ENCODE measurements at places on chromosomes 11 and 22. TPM values are rescaled to one million over a fixed set of nuclear protein-coding genes. Genes with fewer than 3 reads are reported as not detected.

DNA sequence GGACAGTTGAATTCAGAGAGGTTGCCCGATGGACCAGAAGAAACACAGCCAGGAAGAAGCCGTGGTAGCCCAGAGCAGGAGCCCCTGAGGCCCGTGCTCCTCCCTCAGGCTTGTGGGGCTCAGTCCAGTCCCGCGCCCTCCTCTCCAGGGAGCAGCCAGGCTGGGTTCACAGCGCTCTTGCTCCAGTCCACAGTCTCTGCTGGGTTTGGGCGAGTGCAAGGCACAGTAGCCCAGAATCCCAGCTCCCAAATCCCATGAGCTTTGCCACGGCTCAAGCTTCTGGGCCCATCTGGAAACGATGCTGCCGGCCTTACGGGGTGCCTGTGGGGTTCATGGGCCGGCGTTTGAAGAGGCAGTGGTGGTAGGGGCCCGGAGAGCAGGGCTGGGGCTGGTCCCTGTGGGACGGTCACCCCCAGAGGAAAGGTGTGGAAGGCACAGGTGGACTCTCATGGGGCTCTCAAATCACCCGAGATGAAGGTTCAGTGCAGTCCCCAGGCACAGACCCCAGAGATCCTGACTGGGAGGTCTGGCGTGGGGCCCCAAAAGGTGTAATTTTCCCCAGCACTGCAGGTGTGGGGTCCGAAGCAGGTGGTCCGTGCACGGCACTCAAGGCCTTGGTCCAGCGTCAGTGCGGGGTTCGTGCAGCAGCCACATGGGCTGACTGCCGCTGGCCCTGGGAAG, 30.6 kb upstream of the ATXN10 start:
- peaks cover 62% of the 10 kb centered on the region for H3K27me3 ChIP-seq

Gene RAG2
- polyA plus RNA-seq: 0.26 TPM

DNA sequence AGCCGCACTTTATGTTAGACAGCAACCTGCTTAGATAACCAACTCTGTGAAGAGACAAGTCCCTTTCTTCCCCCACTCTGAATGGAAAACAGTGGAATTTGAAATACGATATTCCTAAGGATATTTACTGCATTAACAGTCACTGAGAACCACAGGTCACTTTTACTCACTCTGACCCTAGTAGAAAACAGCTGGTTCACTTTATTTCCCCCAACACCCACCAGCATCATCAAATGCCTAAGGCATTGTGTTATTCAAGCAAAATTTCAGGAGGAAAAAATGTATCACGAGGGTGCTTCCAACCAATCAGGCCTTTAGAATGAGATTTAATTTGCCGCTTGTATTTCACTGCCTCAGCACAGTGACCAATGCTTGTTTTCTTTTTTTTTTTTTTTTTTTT, 1134.1 kb upstream of the CCDC90B start:
- H3K27me3 ChIP-seq: no peaks in the 10 kb centered on the region
- H3K4me3 ChIP-seq: no peak overlapping the region
- no peaks in the 10 kb centered on the region for H3K36me3 ChIP-seq
- no peak overlapping the region for H3K27ac ChIP-seq
- DNase-seq: peak; percentile 3
- H3K4me1 ChIP-seq: no peaks in the 10 kb centered on the region

GRCh38 chr11:77135069-77135468, 7.0 kb downstream of the MYO7A start:
- H3K4me1 ChIP-seq: peaks cover 45% of the 10 kb centered on the region
- H3K27ac ChIP-seq: no peak overlapping the region
- H3K4me3 ChIP-seq: no peak overlapping the region

- no peak for DNase-seq
- no peaks in the 10 kb centered on the region for H3K27me3 ChIP-seq
- H3K36me3 ChIP-seq: no peaks in the 10 kb centered on the region
- no peak overlapping the region for H3K4me3 ChIP-seq
- no peaks in the 10 kb centered on the region for H3K4me1 ChIP-seq
These were observed 505.2 kb downstream of the TBC1D22A start for GRCh38 chr22:47267513-47268282.

DNA sequence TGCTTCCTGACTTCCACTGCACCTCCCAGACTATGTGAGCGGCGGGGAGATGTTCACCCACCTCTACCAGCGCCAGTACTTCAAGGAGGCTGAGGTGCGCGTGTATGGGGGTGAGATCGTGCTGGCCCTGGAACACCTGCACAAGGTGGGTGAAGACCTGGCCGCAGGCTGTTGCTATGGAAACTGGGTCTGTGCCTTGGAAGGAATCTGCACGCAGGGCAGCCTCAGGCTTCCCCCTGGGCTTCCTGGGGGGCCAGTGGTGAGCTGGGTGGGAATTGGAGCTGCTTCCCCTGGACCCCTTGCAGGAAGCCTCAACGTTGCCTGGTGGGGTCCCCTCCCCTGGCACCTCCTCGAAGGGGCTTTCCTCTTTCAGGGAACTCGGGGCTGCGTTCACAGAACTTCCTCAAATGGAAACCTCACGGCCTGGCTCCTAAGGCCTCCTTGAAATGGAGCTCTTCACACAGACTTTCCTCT, 1.5 kb downstream of the RPS6KA4 start:
- H3K36me3 ChIP-seq: peaks cover 45% of the 10 kb centered on the region
- DNase-seq: no peak
- H3K4me1 ChIP-seq: peaks cover 24% of the 10 kb centered on the region
- H3K27me3 ChIP-seq: no peaks in the 10 kb centered on the region

DNA sequence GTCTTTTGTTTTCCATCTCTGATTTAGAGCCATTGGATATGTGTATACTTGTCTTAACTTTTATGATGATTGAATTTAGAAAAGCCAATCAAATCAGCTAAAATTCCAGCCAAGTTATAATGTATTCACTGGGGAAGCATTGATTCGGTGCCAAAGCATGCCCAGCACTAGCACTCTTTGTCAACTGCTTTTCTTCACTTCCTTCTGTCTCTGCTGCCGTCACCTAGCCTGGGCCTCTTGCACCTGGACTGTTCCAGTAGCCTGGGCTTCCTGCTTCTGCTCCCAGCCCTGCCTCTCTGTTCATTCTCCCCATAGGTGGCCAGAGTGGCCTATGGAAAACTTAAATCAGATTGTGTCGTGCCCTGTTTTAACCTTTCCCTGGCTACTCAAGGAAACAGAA, 80.7 kb downstream of the NAV2 start:
- H3K4me3 ChIP-seq: no peak overlapping the region
- H3K36me3 ChIP-seq: no peaks in the 10 kb centered on the region
- no peak for DNase-seq
- peaks cover 3% of the 10 kb centered on the region for H3K27me3 ChIP-seq
- no peaks in the 10 kb centered on the region for H3K4me1 ChIP-seq

DNA sequence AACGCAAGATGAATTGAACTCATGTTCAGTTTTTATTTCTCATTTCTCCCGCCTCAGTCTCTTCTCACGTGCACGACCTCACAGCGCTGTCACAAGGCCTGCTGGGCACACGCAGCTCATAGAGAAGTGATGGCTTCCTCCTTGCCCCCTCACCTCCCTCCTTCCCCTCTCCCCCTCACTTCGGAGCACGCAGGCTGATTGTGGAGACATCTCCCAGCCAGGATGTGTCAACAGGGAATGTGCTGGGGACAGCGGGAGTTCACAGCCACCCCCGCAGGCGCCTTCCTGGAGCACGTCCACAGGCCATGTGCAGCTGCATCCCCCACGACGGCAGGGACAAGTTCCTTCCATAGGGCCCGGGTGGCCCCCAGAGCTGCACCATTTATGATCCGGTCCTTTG, 29.1 kb upstream of the KRTAP5-6 start:
- no peaks in the 10 kb centered on the region for H3K36me3 ChIP-seq
- H3K27me3 ChIP-seq: peaks cover 11% of the 10 kb centered on the region
- no peak overlapping the region for H3K4me3 ChIP-seq
- peak; percentile 61 for DNase-seq

Gene JAML
- 2.2 TPM for polyA plus RNA-seq

Gene OR9Q2
- polyA plus RNA-seq: not detected

- no peaks in the 10 kb centered on the region for H3K27me3 ChIP-seq
- peaks cover 17% of the 10 kb centered on the region for H3K4me1 ChIP-seq
- no peaks in the 10 kb centered on the region for H3K36me3 ChIP-seq
- DNase-seq: no peak
These were observed 1.3 kb downstream of the MRPL23 start for GRCh38 chr11:1948389-1948788.

GRCh38 chr11:19025481-19026406, 34.8 kb downstream of the MRGPRX2 start:
- H3K27me3 ChIP-seq: no peaks in the 10 kb centered on the region
- H3K36me3 ChIP-seq: no peaks in the 10 kb centered on the region

GRCh38 chr22:32706149-32706548, 95.4 kb upstream of the TIMP3 start:
- H3K36me3 ChIP-seq: no peaks in the 10 kb centered on the region
- H3K27me3 ChIP-seq: no peaks in the 10 kb centered on the region
- H3K27ac ChIP-seq: no peak overlapping the region
- H3K4me3 ChIP-seq: no peak overlapping the region
- peaks cover 10% of the 10 kb centered on the region for H3K4me1 ChIP-seq
- DNase-seq: no peak

Gene ABCG4
- polyA plus RNA-seq: 0.33 TPM

DNA sequence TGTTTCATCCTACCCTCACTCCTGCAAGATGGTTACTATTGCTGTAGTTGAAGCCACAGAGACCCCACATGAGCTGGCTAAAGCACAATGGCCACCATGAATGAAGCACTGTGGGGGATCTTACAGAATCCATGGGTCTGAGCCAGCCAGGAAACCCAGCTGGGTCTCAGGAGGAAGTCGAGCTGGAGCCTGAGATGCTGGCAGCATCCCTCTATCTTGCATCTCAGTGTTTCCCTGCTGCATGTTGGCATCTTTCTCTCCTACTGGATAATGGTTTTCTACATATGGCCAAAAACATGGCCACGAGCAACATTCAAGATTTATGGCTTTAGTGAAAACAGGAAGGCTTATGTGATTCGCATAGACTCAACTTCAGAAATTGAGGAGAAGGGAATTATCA, 219.3 kb upstream of the SNX19 start:
- no peaks in the 10 kb centered on the region for H3K27me3 ChIP-seq
- DNase-seq: no peak
- H3K4me3 ChIP-seq: no peak overlapping the region
- H3K27ac ChIP-seq: no peak overlapping the region

Gene BLID
- not detected for polyA plus RNA-seq

DNA sequence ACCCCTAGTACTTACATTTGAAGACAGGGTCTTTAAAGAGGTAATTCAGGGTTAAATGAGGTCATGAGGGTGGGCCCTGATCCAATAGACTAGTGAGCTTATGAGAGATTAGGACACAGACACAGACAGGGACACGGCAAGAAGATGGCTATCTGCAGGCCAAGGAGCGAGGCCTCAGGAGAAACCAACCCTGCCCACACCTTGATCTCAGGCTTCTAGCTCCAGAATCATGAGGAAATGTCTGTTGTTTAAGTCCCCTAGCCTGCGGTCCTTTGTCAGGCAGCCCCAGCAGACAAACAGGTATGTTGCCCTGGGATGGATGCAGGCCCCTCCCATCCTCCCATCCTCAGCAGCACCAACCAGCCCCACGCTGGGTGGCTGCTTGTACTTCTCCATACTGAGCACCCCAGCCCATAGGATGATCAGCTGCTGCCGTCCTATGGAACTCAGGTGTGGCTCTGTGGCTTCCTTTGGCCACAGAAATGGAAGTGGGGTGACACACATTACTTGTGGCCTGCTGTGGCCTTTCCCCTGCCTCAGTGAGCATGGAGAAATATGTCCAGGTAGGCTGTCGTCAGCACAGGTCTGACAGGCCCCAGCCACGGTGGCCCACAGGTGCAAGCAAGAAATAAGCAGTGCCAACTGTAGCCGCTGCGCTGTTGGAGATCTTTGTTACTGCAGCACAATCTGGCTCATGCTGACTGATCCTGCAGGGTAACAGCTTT, 7.9 kb downstream of the GNB1L start:
- peaks cover 36% of the 10 kb centered on the region for H3K36me3 ChIP-seq
- DNase-seq: no peak

- no peaks in the 10 kb centered on the region for H3K36me3 ChIP-seq
- DNase-seq: no peak
- H3K27ac ChIP-seq: no peak overlapping the region
- no peak overlapping the region for H3K4me3 ChIP-seq
These were observed 269.0 kb upstream of the PDGFD start for GRCh38 chr11:104432981-104433380.

DNA sequence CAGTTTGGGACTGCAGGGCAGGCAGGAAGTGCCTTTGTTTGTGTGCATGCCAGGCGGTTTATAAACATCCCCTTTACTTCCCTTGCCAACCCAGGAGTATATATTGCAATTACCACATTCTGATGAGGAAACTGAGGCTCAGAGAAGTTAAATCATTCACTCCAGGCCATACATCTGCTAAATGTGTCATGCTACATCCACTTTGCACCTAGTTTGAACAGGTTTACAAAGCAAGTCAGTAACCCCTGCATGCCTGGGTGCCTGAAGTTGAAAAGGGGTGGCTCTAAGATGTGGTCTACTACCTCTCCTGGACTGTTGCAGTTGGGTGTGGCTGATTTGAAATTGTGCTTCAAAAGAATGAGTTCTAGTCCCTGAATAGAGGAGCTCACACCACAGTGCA, 23.6 kb downstream of the FLI1 start:
- peak overlapping the region; percentile 90 for H3K27ac ChIP-seq
- no peak overlapping the region for H3K4me3 ChIP-seq
- no peaks in the 10 kb centered on the region for H3K36me3 ChIP-seq
- no peak for DNase-seq
- H3K4me1 ChIP-seq: peaks cover 43% of the 10 kb centered on the region

DNA sequence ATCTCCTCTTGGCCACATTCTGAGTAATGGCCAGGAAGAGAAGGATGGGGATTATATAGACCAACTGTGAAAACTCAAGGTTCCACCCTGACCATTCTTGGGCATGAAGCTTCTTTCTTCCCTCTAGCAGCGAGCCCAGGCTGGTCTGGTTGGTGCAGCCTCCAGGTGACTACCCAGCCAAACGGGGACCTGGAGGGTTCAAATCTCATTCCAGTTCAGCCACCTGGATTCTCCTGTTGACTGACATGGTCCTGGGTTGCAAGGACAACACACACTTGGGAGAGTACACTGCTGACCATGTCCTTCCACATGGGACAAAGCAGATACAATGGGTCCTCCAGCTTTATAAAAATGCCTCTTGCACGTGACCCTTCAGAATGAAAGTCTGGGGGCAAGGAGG, 67.0 kb downstream of the SHANK2 start:
- H3K27me3 ChIP-seq: peaks cover 9% of the 10 kb centered on the region
- no peak overlapping the region for H3K4me3 ChIP-seq
- no peak for DNase-seq
- no peaks in the 10 kb centered on the region for H3K4me1 ChIP-seq
- H3K27ac ChIP-seq: no peak overlapping the region
- no peaks in the 10 kb centered on the region for H3K36me3 ChIP-seq

GRCh38 chr22:31607696-31608095, 54.3 kb downstream of the PISD start:
- no peak overlapping the region for H3K27ac ChIP-seq
- no peak overlapping the region for H3K4me3 ChIP-seq
- H3K36me3 ChIP-seq: peaks cover 25% of the 10 kb centered on the region
- H3K27me3 ChIP-seq: no peaks in the 10 kb centered on the region
- H3K4me1 ChIP-seq: peaks cover 12% of the 10 kb centered on the region

Gene TRIOBP
- polyA plus RNA-seq: 54.7 TPM

GRCh38 chr11:57476757-57477506, 16.6 kb downstream of the RTN4RL2 start:
- H3K27ac ChIP-seq: no peak overlapping the region
- H3K4me3 ChIP-seq: peak overlapping the region; percentile 28
- peaks cover 2% of the 10 kb centered on the region for H3K36me3 ChIP-seq

DNA sequence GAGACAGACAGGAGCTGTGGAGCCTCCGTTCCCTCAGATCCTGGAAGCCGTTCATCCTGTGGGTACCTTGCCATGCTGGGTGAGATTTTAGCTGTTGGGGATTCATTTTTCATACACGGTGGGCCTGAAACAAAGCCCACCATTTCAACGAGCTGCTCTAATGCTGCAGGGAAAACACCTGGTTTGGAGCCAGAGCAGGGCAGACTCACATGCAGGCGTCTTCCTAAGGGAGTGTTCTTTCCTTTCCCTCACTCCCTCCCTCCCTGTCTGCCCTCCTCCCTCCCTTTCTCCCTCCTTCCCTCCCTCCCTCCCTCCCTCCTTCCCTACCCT, 52.5 kb downstream of the CD6 start:
- peaks cover 41% of the 10 kb centered on the region for H3K27me3 ChIP-seq
- no peak for DNase-seq
- no peaks in the 10 kb centered on the region for H3K36me3 ChIP-seq
